ENCODE measurements at places on chromosomes 12 and 14.
A peak's percentile ranks its signal among the peaks of the same experiment; 100 is the strongest.

DNA sequence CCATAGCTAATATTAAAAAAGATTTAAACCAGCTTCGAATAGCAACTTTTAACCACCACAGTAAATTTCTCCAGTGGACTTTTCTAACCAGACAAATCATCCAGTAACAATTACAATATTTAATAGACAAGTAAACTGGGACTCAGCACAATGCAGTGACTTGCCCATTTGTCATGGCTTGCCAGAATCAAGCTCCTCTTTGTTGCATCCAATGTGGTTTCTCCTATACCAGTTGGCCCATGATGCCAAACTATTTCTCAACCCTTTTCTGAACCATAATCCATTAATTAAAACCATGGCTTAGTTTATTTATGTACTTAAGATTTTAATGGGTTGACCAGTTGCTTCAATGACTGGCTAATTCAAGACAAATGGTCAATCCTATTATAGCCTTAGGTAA, 64.4 kb downstream of the DIO2 start:
- no peak for DNase-seq

DNA sequence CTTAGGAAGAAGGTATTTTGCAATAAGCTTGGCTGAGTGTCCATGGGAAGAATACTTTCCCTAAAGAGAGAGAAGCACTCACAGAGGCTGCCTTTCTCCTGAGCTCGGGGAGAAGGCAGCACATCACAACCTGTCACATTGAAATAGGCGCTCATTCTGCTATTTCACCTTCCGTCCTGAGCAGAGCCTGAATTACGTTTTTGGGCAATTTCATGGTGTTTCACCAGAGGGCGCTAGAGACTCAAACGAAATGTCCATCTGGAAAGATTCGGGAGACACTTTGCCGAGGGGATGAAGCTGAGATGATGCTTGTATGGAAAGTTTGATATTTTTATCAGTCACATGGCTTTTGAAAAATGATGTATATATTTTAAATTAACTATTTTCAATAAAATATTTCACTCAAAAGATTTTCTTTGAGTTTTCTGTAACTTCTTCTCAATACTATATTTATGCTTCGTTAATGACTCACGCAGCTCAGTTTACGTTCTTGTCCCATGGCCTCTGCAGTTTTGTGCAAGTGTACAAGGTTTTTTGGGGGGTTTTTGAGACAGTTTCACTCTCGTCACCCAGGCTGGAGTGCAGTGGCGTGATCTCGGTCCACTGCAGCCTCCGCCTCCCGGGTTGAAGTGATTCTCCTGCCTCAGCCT, 17.4 kb upstream of the B4GALNT3 start:
- peak; percentile 57 for DNase-seq

DNA sequence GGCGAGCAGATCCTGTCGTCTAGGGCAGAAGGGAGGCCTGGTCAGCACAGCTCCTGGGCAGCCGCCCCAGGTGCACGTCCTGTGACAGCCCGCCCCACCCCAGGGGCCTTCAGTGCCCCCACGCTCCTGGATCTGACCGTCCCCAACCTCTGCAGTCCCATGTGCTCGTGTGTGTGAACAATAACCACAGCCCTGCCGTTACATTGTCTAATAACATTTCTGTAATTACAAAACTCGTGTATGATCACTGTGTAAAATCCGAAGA, 39.8 kb downstream of the CHGA start:
- DNase-seq: no peak

GRCh38 chr12:117309276-117309925, 52.0 kb downstream of the NOS1 start:
- DNase-seq: no peak

- no peak for DNase-seq
Measured at GRCh38 chr14:51012055-51012454, 67.8 kb upstream of the PYGL start.

DNA sequence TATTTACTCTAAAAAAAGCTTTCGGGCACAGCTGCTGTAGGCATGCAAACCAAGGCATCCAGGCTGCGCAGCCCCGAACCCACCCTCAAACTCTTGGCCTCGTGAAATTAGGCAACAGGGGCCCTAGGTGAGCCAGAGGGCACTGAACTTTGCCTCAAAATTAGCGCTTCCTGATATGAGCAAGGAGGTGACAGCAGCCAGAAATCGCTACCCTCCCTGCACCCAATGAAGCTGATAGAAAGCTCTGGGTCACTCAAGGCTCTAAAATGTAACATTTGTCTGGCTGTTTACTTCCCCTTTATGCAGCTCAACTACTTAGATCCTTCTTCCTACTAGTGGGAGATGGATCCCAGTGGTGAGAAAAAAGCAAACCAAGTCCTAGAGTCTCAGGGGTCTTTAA, 61.8 kb downstream of the PITPNM2 start:
- no peak for DNase-seq

GRCh38 chr14:100498068-100498467, 89.1 kb downstream of the BEGAIN start:
- DNase-seq: no peak

GRCh38 chr12:120138366-120138765, 21.8 kb upstream of the RAB35 start:
- DNase-seq: no peak

GRCh38 chr14:95023886-95024285, 133.4 kb downstream of the DICER1 start:
- no peak for DNase-seq

GRCh38 chr12:16348435-16349130, 1.1 kb downstream of the MGST1 start:
- DNase-seq: no peak

- DNase-seq: no peak
Measured at GRCh38 chr12:48779869-48780268, 9.0 kb downstream of the ADCY6 start.

- DNase-seq: no peak
Measured at GRCh38 chr12:46366771-46367170, 5.8 kb downstream of the SLC38A2 start.

GRCh38 chr14:72754949-72755348, 139.0 kb downstream of the DPF3 start:
- no peak for DNase-seq

DNA sequence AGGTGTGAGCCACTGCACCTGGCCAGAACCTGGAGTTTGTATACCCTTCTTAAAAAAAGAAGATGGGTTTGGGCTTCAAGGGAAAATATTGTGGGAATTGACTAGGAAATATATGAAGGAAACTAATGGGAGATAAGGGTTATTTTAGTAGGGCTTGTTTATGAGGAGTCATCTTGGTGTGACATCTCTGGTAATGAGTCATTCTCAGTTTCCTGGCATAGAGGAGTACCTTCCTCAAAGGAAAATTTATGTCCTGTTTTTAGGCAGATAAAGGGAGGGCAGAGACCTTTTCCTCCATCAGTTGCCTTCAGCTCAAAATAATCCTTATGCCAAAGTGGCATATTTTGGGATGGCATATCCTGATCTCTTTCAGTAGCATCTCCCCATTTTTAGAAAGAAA, 30.6 kb upstream of the NFKBIA start:
- no peak for DNase-seq

DNA sequence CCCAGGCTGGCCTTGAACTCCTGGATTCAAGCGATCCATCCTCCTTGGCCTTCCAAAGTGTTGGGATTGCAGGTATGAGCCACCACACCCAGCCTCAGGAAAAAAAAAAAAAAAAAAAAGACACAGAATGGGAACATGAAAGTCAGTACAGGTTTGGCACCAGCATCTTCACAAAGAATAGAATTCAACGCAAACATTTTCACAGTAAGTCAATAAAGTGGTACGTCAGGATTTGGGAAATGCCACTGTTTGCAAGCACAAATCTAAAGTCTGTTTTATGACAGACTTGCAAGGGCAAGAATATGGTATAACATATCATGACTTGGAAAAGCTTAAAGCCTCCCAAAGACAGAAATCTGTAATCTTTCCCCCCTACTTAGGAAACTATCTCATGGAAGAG, 34.9 kb upstream of the WDR89 start:
- no peak for DNase-seq

DNA sequence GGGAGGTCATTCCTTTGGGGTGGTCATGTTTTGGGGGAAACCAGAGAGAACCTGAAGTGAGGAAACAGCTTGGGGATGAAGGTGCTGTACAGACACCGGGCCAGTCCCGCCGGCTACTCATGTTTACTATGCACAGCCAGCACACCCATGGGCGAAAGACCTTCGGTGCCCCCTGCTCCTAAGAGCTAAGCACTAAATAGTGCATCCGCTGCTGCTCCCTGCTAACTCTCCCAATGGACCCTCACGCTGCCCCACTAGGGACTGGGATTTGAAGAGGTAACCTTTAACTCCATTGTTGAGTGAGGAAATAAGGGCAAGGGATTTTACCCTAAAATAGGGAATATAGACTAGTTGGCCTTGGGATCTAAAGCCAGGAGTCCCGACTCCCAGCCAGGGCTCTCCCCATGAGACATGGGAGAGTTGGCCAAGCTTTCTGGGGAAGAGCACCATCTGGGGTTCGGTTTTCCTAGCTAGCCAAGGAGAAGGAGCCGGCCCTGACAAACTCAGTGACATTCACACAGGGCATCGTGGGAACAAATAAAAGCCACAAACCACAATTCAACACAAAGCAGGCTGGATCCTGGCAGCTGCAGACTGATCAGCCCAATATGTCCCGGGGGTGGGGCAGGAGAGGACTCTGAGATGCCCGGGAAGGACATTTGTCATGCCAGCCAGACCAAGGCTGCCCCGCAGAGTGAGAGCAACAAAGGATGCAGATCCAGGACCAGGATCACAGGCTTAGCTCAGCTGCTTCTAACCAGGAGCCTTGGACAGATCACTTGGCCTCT, 91.7 kb downstream of the SINHCAF start:
- no peak for DNase-seq

DNA sequence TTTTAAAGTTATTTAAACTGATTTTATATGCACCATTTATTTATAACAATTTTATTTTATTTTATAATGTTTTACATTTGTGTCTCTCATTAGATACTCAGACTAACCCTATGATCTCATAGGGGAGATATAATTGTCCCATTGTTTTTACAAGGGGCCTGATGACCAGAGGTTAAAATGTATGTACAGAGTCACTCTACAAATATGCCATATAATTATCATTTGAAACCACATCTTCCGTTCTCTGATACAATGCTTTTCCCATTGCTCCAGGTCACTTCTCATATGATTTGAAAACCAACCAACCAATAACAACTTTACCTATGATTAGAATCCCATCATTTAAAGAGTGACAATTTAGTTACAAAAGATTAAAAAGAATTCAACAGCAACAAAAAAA, 137.8 kb downstream of the GPHN start:
- no peak for DNase-seq

GRCh38 chr12:121579190-121579791, 1.5 kb downstream of the KDM2B start:
- DNase-seq: peak; percentile 38

- DNase-seq: no peak
Measured at GRCh38 chr12:103691063-103691462, 104.0 kb downstream of the STAB2 start.

DNA sequence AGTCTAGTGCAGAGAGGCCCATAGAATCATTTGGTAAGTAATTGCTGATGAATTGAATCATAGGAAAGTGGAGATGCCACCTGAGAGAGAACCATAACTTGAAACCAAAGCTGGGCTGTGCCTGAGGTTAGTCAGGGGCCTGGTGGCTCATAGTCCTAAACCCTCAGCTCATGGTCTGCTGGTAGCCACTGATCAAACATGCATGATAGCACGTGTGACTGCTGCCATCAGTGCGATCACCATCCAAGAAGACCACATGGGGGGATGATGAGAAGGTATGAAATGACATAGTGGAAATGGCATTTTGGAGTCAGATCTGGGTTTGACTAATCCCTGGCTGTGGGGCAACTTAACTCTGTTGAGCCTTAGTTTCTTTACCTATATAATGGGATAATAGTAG, 190.5 kb downstream of the CACNA1C start:
- DNase-seq: no peak

GRCh38 chr12:39405580-39405979, 37.3 kb downstream of the KIF21A start:
- DNase-seq: no peak

DNA sequence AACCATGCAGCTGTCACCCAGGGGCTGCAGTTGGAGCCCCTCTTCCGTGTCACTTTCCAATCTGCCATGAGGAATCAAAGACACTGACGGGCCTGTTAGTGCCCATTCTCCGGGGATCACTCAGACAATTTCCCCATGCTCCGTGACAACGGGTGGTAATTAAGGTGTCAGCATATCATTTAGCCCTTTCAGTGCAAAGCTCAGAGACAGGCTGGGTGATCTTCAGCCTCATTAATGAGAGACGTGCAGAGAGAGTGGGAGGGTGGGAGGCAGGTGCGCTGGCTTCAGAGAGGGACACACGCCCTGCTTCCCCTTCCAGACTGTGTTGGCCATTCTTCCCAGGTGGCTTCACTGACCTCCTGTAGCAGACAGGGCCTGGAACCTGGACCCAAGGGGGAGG, 58.7 kb downstream of the MVK start:
- DNase-seq: no peak

- peak; percentile 37 for DNase-seq
Measured at GRCh38 chr14:66998013-66998412, 191.2 kb upstream of the GARIN2 start.

DNA sequence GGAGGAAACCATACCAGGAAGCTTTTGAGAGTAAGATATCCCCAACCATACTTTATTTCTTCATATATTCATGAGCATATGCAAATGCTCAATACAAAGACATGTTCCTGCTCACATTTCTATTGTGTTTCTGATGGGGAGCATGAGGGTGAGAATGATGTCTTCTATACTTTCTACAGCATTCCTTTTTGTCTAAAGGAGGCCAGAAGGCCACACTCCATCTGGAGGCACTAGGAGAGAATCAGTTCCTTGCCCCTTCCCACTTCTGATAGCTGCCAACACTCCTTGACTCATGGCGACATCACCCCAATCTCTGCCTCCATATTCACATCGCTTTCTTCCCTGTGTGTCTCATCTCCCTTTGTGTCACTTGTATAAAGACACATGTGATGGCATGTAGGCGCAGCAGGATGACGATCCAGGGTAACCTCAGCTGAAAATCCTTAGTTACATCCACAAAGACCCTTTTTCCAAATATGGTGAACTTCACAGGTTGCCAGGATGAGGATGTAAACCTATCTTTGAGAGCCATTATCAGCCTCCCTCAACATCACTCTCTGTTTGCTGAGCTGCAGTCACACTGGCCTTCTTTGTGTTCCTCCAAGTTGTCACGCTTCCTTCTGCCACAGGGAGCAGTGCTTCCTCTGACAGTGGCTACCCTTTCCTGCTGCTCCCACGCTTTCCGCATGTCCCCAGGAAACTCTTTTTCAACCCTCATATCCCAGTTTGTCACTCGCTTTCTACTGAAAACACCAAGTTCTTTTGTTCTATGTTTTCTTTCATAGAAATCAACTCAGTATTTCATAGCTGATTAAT, 96.9 kb downstream of the STXBP6 start:
- no peak for DNase-seq

DNA sequence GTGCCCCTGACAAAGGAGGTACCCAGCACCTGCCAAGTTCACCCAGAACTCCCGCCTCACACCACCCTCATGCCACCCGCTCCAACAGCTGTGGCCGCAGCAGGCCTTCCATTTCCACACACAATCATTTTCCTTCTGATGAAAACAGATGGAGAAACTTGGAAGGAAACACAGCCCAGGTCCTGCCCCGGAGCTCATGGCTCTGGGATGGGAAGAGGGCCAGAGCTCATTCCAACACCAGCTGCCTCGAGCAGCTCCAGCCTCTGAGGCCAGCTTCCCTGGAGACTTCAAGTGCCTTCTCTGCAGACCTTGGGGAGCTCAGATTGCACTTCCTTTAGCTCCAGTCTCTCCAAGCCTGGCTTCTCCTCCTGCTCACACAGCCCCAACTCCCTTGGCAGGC, 55.1 kb upstream of the CMKLR1 start:
- no peak for DNase-seq

All from activated CD4-positive, alpha-beta T cell treated with anti-CD3 and anti-CD28 coated beads for 48 hours (primary cell).